ENCODE measurements at places on chromosomes 1 and 21.

DNA sequence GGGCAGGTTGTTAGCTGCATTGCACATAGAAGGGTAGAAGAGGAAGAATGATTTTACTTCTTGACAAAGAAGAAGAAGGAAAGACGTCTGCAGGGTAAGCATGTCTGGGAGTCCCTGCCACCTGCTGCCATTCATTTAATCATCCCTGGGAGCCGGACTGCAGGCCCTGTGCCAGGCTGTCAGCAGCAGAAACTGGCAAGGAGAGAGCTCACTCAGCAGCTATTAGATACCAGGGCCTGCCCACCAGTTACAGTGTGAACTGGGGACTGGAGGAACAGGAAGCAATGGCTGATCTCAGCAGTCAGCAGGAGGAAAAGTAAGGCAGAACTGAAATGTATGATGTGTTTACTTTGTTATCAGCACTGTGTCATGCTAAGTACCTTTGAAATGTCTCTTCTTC lies 75.7 kb upstream of the C1orf87 start:
- DNase-seq = no peak

DNA sequence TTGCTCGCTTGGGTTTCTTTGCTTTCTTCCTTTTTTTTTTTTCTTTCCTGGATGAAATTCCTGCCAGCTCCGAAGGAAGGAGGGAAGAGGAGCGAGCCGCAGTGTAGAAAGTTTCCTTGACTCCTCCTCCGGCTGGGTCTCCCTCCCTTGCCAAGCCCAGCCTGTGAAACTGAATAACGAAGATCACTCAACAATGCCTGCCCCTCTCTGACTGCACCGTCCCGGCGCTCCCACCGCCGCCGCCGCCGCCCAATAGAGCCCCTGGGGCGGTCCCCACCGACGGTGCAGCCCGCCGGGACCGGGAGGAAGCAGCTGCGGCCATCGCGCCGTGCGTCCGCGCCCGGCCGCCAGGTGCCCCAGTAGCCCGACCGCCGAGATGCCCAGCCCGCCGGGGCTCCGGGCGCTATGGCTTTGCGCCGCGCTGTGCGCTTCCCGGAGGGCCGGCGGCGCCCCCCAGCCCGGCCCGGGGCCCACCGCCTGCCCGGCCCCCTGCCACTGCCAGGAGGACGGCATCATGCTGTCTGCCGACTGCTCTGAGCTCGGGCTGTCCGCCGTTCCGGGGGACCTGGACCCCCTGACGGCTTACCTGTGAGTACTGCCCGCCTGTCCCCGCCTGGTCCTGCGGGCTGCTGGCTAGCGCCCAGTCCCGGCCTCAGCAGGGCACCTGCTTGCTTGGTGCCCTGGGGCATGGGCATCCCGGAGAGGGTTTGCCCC lies at the start of gene LGR6:
LGR6 (plus strand) TSS at position 186 of the 714 bp plus-strand sequence; CDS start at position 377, 191 bp downstream.
- DNase-seq = no peak

GRCh38 chr1:240965581-240966091 lies 353.7 kb upstream of the GREM2 start:
- DNase-seq = no peak

DNA sequence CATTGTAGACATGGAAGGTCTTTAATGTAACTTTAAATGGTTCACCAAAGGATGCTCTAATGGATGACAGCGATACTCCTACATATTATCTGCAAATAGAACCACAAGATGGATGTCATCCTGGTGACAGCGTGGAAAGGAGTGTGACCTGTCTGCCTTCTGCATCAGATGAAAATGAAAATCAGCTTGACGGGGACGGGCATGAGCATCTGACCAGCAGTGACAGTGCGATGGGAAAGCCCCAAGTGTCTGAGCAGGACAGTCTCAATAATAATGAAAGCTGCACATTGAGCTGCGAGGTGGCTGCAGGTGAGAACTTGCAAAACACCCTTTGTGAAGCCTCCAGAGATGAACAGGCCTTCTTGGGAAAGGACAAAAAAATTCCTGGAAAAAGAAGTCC lies 25.2 kb downstream of the CNST start:
- no peak for DNase-seq

DNA sequence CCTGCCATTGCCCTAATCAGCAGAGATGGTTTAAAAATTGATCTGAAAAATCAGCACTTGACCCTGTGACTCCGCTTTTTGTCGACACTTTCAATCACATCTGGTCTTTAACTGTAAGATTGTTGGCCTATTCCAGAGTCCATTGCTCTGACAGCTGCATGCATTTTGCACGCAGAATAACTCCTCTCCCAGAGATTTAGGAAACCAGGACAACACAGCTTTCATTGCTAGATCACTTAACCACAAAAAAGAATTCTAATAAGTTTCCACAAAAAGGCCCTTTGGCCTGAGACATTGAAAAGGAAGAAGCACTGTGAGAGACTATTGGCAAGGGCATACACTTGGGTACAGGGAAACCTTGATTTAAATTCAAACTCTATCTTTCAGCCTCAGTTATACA lies 373.1 kb downstream of the TGFB2 start:
- DNase-seq = no peak

- DNase-seq = no peak
Observed at GRCh38 chr1:177302357-177303044, 131.7 kb downstream of the BRINP2 start.

DNA sequence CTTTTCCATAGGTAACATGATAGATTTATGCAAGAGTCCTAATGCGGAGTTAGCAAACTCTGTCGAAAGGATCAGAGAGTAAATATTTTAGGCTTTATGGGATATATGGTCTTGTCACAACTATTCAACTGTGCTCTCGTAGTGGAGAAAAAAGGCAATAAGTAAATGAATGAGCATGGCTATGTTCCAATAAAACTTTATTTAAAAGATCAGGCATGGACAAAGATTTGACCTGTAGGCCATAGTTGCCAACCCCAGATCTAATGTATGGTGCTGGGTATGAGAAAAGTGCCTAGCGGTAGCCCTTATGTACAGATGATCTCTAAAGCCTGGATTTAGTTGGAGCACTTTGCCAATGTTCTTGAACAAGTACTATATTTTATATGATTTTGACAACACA lies 498.8 kb upstream of the C1orf87 start:
- no peak for DNase-seq

GRCh38 chr1:108645564-108646184 lies 15.2 kb downstream of the HENMT1 start:
- no peak for DNase-seq

GRCh38 chr21:41367945-41368734 lies 6.3 kb downstream of the MX2 start:
- no peak for DNase-seq

DNA sequence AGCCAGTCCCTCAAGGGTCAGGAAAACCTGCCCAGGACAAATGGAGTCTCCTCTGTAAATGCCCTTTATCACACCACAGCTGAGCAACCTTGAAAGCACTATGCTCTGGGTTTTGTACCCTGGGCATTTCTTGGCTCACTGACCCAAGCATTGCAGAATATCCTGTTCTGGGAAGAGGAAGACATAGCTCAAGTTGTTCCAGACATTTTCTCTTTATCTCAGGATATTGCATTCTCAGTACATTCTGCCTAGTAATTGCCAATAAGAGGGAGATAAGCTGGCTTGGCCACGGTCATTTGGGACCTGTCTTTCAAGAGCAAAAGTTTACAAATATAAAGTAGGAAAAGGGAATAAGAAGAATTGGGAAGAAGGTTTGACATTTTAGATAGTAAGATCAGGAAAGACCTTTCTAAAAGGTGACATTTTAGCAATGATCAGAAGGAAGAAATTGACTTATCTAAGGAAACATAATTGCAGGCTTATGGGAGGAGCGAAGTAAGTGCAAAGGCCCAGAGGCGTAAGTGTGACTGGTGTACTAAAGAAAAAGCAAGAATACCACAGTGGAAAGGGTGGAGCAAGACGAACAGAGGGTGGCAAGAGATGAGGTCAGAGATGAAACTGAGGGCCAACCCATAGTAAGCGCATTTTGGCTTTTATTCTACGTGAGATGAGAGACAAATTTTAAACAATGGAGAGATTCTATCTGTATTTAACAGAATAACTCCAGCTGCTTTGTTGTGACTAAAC lies 394.0 kb upstream of the CXADR start:
- DNase-seq = no peak

GRCh38 chr1:2327841-2328240 lies 63.5 kb downstream of the MORN1 start:
- no peak for DNase-seq

GRCh38 chr1:153340356-153340755 lies 8.3 kb downstream of the PGLYRP4 start:
- no peak for DNase-seq

GRCh38 chr21:33949516-33950430 lies 34.2 kb upstream of the ATP5PO start:
- DNase-seq = no peak

Data from stimulated activated CD8-positive, alpha-beta memory T cell treated with anti-CD3 and anti-CD28 coated beads, Interleukin-7, amount 100 ng/mL, for 1 hour (primary cell).